ENCODE measurements at places on chromosomes 3 and 15.

GRCh38 chr3:15452156-15452555 lies 24.8 kb downstream of the EAF1 start:
- DNase-seq: no peak

GRCh38 chr3:61570813-61571212 lies 9.4 kb downstream of the PTPRG start:
- DNase-seq: no peak

- no peak for DNase-seq
These were observed 14.3 kb downstream of the DUOX2 start for GRCh38 chr15:45099549-45100165.

DNA sequence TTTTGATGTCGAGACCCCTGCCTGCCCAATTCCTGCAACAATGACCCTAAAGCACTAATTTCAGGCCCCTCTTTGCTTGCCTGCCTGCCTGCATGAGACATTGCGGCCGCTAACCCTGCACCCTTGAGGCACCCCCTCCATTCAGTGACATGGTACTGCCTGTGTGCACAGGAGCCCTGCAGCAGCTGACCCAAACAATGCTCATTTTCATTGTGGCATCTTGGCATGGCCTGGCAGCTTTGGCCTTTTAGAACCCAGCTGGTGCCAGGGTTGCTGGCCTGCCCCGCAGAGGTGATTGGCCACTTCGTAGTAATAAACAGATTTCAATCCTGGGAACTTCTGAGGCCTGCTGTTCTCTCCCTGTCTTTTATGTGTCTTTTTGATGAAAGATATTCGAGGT lies 33.8 kb downstream of the SLCO3A1 start:
- no peak for DNase-seq

- no peak for DNase-seq
These were observed 43.9 kb downstream of the MUC4 start for GRCh38 chr3:195767792-195768191.

DNA sequence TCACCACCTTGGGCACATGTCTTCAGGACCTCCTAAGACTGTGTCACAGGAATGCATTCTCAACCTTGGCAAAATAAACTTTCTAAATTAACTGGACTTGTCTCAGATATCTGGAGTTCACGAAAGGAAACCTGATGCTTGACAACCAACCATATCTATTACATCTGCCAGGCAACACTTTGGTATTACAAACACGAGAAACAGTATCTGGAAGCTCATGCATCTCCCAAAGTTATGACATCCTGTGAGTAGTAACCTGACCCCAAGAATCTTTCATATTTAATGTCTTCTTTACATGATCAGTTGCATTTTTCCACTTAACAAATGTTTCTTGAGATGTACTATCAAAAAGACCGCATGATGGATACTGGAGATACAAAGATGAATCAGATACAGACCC lies 465.3 kb upstream of the AGTR1 start:
- DNase-seq: no peak

DNA sequence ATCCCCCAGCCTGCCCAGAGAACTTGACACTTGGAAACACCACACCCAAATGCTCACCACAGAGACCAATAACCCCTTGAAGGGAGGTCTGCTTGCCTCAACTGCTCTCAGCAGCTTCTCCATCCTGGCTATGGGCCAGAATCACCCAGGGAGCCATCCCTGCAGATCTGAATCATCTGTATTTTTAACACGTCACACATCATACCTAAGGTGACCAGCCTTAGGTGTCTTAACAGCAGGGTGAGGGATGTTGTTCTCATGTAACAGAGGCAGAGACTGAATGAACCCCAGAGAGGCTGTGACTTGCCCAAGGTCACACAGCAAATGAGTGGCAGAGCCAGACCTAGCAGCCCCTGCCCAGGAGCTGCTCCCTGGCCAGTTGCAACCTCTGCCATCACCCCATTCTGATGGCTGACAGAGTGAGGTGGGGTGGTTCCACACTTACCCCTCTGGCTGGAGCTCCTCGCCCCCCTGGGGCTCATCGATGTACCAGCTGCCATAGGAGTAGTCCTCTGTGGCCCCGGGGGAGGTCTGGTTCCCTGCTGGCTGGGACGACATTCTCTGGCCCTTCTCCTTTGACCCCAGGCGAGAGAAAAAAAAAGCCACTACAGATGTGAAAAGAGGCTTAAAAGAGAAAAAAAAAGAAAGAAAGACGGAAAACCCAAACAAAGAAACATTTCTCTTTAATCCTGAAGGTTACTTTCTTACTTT lies 722 bp downstream of the STRA6 start:
- DNase-seq: no peak

GRCh38 chr3:172276103-172276502 lies 172.2 kb downstream of the GHSR start:
- DNase-seq: no peak

GRCh38 chr3:171684221-171684620 lies 126.1 kb downstream of the PLD1 start:
- no peak for DNase-seq

DNA sequence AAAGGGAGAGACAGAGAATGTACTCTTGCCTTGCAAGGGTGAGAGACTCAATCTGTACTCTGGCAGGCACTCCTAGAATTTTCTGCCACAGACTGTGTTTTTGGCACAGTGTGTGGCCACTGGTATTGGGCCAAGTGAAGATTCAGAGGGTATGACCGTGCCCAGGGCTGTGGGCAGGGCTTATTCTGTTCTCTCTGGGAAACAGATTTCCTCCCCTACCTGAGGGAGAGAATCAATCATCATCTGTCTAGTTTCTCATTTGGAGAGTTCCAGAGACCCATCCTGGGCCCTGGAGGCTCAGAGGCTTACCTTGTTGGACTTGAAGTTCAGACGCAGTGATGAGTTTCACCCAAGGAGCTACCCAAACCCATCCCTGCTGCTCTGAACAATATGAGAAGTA lies 28.2 kb downstream of the CSTA start:
- no peak for DNase-seq

DNA sequence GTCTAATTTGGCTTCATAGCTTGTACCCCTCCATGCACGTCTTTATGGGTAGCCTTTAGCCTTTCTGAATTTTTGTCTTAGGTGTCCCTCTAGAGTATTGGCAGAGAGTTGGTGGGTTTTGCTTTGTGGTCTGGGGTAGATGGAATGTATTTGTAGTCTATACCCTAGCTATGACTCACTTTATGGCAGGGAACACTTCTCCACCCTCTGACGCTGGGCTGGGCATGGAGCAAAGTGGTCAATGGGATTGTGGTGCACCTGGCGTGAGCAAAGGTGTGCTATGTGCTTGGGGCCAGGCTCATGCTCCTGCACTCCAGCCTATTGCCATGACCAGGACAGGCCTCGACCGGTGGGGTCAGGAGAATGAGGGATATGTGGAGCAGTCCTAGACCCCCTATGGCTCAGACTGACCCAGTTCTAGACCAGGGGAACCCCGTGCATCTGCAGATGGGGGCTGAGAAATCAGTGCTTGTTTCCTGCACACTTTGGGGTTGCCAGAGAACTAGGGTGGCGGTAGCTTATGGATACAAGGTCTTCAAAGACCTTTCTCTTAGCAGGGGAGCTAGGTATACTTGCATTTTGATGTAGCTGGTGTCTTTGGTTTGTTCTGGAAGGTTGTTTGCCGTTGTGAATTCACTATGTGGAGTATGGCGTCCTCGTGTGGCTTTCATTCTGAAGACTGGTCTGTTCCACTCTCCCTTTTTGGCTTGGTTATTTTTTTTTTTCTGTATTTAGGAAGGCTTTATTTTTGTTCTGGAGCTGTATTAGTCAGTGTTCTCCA lies 49.4 kb upstream of the RPL32 start:
- DNase-seq: no peak

DNA sequence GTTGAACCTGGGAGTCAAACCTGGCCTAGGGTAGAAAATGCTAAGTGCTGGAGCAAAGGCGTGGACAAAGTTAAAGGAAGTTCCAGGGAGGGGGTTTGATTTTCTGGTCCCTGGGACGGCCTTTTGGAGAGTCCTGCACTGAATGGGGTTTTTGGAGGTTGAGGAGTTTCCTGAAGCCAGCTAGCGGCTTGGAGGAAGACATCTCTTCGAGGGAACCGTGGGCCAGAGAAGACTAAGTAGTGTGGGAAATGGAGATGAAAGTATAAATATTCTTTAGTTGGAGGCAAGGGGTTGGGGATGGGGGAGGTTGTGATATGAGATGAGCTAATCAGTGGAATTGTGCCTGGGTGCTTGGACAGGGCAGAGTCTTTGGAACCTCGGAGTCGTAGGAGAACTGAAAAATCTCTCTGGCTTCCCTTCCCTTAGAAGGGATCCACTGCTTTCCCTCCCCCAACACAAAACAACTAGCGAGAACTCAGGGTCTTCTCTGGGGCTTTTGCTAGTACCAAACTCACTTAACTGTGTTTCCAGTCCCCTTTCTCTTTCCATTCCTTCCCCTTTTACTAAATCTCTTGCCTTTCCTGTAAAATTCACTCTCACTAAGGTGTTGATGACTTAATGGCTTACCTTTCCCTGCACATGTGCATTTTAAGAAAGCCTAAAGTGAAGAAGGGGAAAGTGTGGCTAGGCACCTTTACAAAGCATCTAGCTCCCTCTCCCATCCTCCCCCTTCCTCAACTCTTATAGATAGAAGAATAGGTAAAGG lies 1.0 kb downstream of the LPP start:
- no peak for DNase-seq

GRCh38 chr3:157122116-157122515 lies 37.8 kb downstream of the CCNL1 start:
- DNase-seq: no peak

DNA sequence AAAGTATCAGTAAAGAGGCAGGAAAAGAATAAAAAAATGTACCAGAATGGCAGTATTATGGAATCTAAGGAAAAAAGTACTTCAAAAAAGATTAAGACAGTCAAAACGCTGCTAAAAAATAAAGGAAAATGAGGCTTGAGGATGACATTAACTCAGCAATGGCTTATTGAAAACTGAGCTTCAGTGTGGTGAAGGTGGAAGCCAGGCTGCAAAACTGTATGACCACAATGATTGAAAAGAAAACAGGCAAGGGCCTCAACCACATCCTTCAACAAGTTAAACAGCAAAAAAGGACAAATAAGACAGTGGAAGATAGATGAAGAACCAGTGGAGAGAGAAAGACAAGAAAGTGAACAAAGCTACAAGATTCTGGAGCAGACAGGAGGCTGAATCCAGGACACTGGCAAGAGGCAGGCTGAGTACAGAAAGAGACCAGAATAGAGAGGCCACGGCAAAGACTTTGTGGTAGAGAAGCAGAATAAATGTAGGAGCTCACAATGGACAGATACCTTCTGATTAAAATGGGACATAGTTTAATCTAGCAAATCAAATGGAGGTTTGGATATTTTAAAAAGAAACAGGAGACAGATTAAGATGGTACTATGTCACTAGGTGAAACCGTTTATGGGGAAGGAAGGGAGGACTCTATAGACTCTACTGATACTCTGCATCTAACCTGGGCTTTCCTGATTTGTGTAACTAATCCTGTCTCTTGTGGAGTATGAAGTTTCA lies 86.1 kb downstream of the TJP1 start:
- DNase-seq: no peak

GRCh38 chr3:11074451-11074850 lies 79.8 kb upstream of the HRH1 start:
- DNase-seq: no peak

DNA sequence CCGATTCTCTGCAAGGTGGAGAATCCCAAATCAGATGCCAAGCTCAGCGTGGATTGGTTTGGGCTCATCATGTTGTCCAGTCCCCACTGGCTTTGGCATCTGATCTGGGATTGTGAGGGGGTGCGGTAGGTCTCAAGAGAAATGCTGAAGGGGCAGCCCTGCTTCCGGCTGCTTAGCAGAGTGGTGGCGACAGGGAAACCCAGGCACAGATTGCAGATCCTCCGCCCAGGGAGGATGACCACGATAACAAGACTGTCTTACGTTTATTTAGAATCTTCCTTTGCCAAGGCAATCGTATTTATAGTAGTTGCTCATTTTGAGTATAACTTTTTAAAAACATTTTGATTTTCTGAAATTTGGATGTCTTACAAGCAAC lies 61.1 kb downstream of the SLC12A8 start:
- no peak for DNase-seq

GRCh38 chr3:10560060-10560861 lies 54.9 kb upstream of the ATP2B2 start:
- no peak for DNase-seq

All from SK-N-MC (cell line).